Stimulated activated CD4-positive, alpha-beta T cell treated with anti-CD3 and anti-CD28 coated beads, Interleukin-1b, Interleukin-23, amount 100 ng/mL, for 1 hour (primary cell): ENCODE measurements at places on chromosomes 6 and 20.

DNA sequence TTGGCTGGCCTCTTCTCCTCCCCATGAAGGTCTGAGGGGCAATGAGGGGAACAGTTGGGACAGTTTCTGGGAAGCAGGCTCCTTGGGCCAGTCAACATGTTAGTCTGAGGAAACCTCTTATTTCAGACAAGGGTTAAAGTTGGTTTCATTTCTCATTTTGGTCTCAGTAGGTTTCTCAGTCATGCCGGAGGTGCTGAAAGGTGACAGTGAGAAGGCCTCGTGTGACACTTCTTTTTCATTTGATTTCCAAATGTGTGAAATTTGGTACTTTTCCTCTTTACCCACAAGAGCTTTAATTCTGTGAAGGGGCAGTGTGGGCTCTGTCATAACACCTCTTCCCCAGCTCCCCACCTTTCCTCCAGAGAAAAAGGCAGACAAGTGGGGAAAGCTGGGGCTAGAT is 7.5 kb upstream of the GLP1R start:
- no peak for DNase-seq

GRCh38 chr6:9520417-9521151 is 894.3 kb downstream of the TFAP2A start:
- DNase-seq, result no peak

- DNase-seq, result no peak
Measured at GRCh38 chr6:9186148-9186547, 750.8 kb upstream of the SLC35B3 start.

- no peak for DNase-seq
Measured at GRCh38 chr6:46555129-46555528, 63.9 kb upstream of the RCAN2 start.

GRCh38 chr6:149271348-149272340 is 45.9 kb upstream of the TAB2 start:
- peak; percentile 25 for DNase-seq

- DNase-seq, result no peak
Measured at GRCh38 chr6:33279971-33280511, 3.1 kb downstream of the B3GALT4 start.

DNA sequence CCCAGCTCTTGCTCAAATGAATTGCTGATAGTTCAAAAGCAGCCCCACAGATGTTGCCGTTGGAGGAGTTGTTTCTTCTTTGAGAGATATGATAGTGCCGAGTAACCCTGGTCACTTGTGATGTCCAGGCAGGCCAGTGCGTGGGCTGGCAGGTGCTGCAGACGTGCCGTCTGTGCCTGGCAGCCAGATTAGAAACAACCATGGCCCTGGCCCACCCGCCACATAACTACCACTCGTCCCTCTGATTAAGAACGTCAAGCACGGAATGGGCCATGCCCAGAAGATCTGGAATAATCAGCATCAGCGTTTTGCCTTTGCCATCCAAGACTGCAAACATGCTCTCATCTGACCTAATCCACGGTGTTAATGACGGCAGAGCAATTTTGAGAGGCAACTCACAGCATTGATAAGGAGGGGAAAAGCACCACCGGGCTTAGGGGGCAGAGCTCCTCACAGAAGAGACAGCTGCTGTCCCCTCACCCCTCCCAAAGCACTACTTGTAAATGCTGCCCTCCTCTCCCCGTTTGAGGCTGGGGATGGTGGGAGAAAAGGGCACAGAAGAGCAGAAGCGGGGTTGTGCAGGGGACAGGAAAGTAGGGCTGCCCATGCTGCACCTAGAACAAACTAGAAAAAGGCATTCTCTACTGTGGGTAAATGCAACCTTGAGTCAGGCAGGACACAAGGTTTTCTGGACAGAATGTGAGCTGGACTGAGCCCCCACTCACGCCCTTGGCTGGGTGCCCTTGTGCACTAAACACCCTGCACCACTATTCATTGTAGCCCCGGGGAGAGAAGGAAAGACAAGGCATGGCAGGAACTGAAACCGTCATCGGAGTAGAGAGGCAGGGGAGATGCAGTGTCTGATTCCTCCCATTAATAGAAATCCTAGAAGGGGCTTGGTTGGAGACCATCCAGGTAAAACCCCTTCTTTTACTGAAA is 5.3 kb upstream of the CPNE5 start:
- no peak for DNase-seq

GRCh38 chr6:116206231-116206903 is 47.5 kb downstream of the TSPYL4 start:
- DNase-seq, result no peak

- DNase-seq, result no peak
Measured at GRCh38 chr20:54566031-54566688, 90.8 kb downstream of the DOK5 start.

DNA sequence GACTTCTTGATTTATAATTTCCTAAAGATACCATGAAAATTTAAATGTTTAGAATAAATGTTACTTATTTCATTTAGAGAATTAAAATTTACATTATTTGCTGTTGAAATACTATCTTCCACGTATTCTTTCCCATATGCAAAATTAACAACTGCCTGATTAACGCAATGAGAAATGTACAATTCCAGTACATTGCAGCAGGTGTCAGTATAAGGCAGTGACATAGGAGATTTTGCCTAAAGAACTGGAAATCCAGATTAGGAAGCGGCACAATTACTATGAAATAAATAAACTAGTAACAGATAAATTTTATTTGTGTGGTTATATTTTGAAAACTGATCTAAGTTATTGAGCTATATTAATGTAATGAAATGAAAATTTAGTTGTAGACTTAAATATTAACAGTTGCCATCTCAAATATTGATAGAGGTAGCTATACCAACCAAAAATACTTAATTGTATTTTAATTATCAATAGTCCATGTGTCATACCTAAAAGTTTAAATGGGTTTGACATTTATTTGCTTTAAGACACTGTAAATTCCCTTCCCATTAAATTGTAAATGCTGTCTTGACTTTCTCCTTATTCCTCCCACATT is 300.2 kb downstream of the UTRN start:
- DNase-seq, result no peak

- no peak for DNase-seq
Measured at GRCh38 chr20:50394569-50394968, 115.6 kb upstream of the PTPN1 start.

DNA sequence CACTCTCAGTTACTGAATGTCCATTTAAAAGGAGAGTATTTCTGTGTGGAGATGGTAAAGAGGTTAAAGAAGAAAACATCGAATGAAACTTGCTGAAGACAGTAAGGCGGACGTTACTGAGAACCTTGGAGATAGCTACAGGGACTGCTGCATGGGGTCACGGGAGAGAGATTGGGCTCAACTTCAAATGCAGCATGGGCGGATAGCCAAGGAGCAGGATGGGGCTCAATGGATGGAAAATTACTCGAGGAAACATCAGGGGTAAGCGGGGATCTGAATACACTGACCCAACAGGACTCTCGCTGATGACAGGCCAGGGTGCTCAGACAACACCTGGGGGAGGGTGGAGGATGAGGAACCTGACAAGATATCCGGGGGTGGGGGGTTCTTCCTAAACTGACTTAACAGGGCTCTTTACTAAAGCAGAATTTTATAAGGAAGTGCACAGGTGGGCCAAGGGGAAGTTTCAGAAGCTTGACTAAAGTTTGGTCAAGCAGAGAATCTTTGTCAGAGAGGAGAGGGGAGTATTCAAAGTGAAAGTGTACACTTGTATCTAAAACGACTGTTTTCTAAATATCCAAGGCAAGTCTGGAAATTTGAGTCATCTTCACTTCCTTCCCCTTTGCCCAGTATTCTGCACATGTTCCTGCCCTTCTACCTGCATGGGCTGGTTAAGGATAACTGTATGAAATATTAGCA is 22.8 kb downstream of the ECT2L start:
- no peak for DNase-seq

- no peak for DNase-seq
Measured at GRCh38 chr6:336159-337114, 44.1 kb downstream of the DUSP22 start.
